ENCODE measurements at places on chromosomes 5 and 9.

DNA sequence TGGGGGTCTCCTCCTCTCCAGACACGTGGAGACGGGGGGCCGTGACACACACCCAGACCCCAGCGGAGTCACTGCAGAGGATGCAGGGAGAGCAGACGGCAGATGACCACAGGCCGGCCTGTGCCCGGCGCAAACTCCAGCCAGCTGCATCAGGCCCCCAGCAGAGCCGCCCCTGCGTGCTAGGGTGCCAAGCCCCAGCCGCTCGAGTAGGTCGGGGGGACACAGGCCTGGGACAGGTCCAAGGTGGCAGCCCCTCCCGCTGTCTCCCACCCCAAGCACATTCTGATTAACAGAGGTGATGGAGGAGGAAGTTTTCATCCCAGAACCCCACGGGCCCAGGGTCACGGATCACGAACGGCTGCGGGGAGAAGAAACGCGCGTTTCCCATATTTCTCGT is 14.4 kb downstream of the NACC2 start:
- no peak for DNase-seq

GRCh38 chr9:34035656-34036055 is 13.0 kb downstream of the UBAP2 start:
- DNase-seq = no peak

DNA sequence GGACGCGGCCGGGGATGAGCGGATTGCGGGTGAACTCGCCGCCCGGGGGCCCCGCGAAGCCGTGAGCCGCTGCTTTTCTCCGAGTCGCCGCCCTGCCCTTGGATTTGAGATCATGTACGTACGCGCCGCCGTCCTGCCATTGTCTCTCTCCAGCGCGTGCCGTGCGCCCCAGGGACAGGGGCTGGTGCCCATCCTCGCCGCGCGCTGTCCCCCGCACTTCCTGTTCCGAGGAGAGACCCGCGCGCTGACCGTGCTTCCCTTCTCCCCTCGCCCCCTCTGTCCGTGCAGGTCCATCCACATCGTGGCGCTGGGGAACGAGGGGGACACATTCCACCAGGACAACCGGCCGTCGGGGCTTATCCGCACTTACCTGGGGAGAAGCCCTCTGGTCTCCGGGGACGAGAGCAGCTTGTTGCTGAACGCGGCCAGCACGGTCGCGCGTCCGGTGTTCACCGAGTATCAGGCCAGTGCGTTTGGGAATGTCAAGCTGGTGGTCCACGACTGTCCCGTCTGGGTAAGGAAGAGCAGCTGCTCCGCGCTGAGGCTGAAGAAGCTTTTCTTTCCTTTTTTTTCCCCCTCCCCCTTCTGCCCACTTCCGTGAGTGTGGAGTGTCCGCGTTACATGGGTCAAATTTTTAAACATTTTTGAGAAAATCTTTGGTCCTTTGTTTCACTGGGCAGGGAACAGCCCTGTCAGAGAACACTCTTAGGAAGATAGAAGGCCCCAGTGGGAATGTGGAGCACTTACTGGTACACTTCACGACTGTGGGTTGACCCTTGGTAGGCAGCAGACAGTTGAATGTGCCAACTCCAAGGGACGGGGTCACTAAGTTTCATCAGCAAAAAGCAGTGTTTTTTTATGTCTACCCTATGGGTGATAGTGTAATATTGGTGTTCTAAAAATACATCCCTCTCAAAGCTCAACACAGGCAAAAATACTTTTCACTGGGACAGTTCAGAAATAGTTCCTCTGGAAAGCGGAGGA is 727 bp downstream of the RHOBTB3 start:
- DNase-seq = no peak

- DNase-seq = no peak
Measured at GRCh38 chr9:115946530-115946929, 207.1 kb upstream of the PAPPA start.

GRCh38 chr9:80691229-80691628 is 998.1 kb downstream of the TLE1 start:
- no peak for DNase-seq

DNA sequence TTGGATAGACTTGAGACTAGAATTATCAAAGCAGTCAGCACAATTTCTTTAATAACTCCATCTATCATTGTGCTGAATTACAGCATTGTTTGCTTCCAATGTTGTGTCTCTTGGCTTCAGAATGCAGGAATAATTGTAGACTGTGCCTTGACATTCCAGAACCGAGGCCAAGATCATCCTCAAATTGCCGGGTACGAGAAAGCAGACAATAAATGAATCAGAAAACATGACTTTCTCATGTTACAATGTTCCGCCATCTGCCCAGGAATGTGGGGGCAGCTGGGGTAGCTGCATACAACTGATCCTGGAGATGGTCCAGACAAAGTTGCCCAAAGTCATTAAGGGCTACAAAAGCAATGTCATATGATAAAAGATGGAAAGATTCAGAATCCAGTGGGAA is 206.2 kb upstream of the SGCD start:
- DNase-seq = no peak

DNA sequence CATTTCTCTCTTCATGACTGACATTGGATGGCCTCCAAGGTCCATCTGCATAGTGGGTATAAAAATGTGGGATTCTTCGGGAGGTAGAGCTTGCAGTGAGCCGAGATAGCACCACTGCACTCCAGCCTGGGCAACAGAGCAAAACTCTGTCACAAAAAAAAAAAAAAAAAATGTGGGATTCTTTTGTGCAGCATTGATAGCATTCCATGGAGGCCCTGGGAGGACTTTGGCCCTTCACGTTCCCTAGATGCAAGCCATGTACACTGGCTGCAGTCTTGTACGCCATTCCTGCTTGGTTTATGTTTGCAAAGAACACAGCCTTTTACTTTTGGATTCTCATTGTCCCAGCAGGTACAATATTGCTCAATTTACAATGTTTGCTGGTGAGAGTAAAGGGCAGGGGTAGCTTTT is 157.8 kb downstream of the SLCO4C1 start:
- DNase-seq = no peak

DNA sequence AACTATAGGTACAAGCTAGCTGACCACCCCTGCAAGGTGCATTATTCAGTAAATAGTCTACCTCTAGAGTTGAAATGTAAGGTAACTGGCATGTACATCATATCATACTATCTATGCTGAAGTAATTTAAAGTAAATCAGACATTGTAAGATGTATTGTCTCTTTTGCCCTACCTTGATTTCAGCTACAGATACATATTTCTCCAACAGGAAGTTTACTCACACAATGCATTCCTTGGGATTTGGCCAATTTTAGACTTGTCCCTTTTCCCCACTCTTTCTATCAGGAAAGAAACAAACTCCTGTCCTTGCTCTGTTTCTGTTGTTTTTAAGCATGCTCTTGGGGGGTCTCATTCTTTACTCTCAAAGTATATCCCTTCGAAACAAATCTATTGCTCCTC is 58.5 kb upstream of the TSLP start:
- DNase-seq = no peak

DNA sequence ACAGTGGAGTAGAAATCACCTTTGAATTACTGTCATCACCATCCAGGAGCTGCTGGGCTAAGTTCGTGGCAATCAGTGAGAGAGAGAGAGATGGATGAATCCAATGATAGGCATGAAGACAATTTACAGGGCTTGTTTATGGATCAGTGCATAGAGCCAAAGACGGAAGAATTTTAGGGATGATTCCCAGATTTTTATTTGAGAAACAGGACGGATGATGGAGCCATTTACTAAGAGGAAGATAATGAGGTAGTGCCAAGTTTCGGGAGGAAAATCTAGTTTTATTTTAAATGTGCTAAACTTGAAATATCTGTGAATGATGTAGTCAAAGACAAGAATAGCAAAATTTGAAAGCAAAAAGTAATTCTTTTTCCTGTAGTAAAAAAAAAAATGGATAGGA is 394.2 kb upstream of the PAPPA start:
- no peak for DNase-seq

- no peak for DNase-seq
Measured at GRCh38 chr9:101038488-101038887, 10.0 kb downstream of the PLPPR1 start.

GRCh38 chr9:135865531-135865930 is 41.8 kb downstream of the CAMSAP1 start:
- no peak for DNase-seq

- DNase-seq = no peak
Measured at GRCh38 chr9:88711719-88712118, 176.7 kb downstream of the NXNL2 start.

DNA sequence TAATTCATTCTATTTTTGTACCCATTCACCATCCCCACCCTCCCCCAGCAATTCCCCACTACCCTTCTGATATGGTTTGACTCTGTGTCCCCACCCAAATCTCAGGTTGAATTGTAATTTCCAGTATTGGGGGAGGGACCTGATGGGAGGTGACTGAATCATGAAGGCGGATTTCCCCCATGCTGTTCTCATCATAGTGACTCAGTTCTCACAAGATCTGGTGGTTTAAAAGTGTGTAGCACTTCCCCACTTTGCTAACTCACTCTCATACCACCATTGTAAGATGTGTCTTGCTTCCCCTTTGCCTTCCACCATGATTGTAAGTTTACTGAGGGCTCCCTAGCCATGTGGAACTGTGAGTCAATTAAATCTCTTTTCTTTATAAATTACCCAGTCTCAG is 25.9 kb upstream of the TESK1 start:
- no peak for DNase-seq

Measured in HS-27A (cell line).